NCI-H524 (cell line): ENCODE measurements at places on chromosomes 1 and 21.

GRCh38 chr1:154533952-154534844 lies 24.3 kb downstream of the UBE2Q1 start:
- peak; percentile 67 for DNase-seq

DNA sequence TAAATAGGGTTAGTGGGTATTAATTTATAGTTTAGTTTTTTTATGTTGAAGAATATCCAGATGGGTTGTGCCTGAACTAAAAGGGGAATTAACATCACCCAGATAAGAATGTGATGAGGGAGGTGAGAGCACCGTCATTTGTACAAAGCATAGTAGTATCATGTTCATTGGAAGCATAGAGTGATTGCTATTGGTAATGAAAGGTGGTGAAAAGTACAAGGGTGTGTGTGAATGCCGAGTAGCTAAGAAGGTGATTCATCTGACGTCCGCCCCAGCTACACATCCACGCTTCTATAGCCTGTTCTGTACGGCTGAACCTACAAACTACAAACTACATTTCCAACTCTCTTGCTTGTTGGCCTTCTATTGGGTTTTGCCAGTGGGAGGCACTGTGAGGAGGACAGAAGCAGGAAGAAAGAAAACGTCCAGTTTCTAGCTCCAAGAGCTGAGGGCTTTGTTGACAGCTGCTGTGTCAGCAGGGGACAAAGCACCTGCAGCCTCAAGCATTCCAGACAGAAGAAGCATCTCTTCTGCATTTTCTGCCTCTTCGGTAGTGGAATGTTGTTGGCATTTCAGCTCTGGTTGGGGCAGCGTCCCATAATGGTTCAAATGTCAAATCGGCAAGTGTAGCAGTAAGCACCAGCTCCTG lies 404.8 kb downstream of the KCTD3 start:
- no peak for DNase-seq

DNA sequence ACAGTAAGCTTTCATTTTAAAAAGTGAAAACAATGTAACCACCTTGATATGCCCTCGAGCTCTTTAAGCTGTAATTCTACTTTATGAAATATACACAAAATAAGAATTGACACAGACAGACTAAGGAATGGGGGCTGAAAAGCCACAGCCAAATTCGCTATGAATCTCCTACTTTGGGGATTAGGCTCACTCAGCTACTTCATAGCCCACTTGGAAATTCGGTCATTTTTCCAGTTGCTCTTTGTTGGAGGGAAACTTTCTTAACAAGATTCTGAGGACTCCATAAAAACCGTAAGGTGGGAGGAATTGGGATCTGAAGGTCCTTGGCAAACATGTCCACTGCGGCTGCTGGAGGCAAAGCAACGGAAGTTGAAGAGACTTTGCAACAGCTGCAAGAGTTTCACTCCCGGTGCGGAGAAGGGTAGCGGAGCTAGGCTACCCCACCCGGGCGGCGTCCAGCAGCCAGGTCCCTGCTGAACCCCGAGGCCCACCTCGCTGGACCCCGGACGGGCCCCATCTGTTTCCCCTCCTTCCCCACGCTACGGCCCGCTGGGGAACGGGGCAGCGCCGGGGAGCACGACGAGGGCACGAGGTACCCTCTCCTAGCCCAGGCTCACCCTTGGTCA lies 634 bp downstream of the MYCBP start:
- DNase-seq = no peak

- no peak for DNase-seq
Observed at GRCh38 chr1:2451741-2452140, 24.3 kb upstream of the PLCH2 start.

DNA sequence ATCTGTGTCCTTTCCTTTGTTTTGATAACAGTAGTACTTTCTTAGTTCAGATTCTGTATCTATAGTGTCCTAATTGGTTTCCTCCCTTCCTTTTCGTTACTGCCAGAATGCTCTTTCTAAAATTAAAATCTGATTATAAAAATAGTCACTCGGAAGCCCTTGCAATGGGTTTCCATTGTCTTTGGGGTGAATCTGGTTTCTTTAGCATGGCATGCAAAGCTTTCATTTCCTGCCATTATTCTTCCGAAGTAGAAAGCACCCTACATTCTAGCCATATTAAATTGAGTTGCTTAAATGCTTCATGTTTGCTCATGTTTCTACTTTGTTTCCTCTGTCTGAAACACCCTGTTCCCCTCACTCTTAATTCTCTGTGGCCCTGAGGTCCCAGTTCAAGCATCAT lies 53.2 kb upstream of the MACF1 start:
- no peak for DNase-seq

GRCh38 chr1:5936126-5936525 lies 56.1 kb downstream of the NPHP4 start:
- no peak for DNase-seq

GRCh38 chr1:214404571-214405213 lies 123.7 kb downstream of the SMYD2 start:
- no peak for DNase-seq

- DNase-seq = peak; percentile 63
Observed at GRCh38 chr1:103106426-103107341, 1.6 kb downstream of the COL11A1 start.

DNA sequence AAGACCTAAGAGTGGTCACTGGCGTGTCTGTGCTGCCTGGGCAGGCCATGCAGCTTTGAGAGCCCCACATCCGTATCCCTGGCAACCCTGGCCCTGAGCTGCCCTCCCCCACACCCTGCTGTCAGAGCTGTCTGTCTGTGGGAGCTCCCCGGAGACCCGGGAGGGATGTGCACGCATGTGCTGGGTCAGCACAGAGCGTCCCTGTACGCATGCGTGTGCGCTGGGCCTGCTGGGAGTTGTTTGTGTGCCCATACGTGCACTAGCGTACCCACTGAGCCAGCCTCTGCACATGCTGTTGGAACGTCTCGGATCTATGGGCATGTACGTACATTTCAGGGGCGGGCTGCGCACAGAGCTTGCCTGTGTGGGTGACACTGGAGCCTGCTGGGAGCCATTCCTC lies 89.3 kb downstream of the EPHB2 start:
- DNase-seq = peak; percentile 22

GRCh38 chr1:204941421-204942338 lies 71.0 kb downstream of the NFASC start:
- DNase-seq = peak; percentile 82

GRCh38 chr21:20443558-20444155 lies 554.6 kb upstream of the NCAM2 start:
- DNase-seq = peak; percentile 58

- DNase-seq = no peak
Observed at GRCh38 chr1:26237230-26237966, 3.4 kb downstream of the CEP85 start.

GRCh38 chr1:53629101-53629691 lies 109.8 kb downstream of the GLIS1 start:
- DNase-seq = peak; percentile 84

DNA sequence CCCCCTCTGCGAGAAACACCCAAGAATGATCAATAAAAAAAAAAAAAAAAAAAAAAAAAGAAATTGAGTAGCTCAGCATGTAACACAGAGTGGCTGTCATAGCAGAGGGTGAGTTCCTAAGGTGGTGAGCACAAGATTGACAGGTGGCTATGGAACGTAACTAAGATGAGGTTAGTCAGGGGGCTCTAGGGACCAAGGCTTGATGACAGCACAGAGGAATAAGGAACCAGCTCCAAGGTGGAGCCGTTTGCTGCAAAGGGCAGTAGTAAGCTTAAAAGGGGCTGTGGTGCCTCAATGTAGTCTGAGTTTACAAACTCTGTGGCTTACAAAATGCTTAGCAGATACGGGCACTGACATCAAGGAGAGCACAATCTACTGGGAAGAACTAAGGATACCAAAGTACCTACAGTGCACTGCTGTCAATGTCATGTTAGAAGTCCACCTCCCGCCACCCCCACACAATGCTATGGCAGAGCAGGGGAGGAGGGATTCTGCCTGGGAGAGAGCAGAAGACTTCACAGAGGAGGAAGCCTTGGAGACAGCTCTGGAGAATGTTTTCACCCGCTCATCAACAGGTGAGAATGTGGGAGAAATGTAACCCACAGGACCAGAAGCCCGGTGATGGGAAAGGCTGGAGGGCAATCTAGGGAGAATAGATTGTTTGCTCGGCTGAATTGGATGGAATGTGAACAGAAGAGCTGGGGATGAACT lies 13.1 kb downstream of the IQGAP3 start:
- DNase-seq = no peak

DNA sequence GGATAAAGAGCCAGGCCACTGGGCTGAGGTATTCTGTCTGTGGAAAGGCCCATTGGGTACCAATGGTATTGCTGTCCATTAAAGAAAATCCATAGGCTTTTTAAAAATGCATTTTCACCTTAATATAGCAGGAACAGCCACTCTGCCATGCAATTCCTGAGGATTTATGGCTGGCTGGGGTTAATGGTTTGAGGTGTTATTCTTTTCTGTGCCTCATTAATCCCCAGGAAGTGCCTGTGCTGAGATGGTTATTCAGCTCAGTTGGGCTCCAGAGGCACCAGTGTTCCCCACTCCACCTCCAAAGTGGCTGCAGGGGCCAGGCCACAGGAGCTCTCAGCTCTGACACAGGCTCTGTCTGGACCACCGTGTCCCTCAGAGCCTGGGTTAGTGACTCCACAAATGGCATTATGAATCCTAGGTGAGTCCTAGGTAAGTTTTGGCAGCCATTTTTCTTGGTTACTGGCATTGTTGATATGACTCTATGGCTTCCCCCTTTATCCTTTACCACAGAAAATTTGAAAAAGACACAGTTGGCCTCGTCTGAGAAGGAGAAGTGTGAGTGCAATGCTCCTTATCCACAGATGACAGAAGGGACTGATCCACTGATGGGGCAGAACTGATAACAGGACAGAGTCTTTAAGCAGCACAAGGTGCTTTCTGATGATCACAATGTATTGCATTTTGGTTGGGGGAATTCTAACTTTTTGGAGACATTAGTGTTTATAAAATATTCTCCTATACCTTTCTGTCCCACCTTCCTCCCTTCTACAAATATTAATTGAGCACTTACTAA lies 2.2 kb upstream of the PAPPA2 start:
- DNase-seq = no peak

- no peak for DNase-seq
Observed at GRCh38 chr1:7108251-7108650, 323.0 kb downstream of the CAMTA1 start.

- no peak for DNase-seq
Observed at GRCh38 chr1:66628926-66629325, 95.0 kb downstream of the SGIP1 start.

DNA sequence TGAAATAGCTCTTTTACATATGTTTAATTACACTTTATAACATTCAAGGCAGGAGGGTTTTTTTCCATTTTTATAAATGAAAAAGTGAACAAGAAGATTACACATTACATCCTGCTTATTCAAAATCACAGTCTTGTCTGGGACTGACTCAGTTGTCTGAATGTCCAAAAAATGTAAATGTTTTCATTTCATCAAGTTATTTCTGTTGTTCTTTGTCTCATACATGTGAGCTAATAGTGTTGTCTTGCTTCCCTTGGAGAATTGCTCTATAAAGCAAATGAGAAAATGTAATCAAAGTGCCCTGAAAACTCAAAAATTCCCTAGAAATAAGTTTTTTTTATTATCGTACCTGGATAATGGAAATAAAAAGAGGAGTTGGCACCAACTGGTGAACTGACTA lies 242.9 kb downstream of the GRIK1 start:
- no peak for DNase-seq

DNA sequence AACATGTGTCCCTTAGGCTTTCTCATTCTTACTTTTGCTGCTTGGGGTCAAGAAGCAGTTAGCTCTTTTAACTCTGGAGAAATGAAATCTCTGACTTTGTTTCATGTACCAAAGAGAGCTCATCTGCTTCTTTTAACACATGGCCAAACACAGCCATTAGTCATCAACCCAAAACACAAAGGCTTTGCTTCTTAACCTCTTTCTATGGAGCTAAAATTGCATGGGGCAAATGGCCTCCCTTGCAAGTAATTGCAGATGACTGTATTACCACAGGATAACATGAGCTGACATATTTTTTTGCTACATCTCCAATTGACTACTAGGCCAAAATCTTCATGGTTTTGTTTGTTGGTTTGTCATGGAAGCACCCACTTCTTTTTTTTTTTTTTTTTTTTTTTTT lies 300.9 kb downstream of the BRINP3 start:
- DNase-seq = no peak

GRCh38 chr1:212628046-212628445 lies 19.5 kb downstream of the ATF3 start:
- DNase-seq = no peak

DNA sequence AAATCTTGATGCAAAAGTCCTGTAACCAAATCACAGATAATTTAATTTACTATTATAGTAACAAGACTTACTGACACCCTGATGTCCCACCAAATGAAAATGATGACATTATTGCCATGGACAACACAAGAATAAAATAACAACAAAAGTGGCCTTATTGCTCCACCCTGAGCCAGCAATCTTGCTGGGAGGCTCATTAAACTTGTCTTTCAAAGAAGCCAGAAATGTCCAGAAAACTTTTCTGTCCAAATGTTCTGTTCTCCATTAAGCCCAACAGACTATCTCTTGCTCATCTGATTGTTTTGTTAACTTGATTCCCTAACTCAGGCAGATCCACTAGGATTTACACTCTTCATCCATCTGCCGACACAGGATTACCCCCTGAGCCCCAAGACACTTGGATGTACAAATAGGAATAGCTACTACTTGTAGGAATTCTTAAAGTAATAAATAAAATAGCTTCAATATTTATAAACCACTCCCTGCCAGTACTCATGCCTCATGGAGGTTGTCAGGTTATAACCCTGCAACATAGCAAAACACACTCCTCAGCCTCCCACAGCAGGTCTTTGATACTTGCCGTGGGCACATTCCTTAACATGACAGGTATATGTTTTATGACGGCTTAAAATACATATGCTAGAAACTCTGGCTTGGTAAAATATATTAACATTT lies 84.9 kb downstream of the PTPN14 start:
- peak; percentile 62 for DNase-seq

DNA sequence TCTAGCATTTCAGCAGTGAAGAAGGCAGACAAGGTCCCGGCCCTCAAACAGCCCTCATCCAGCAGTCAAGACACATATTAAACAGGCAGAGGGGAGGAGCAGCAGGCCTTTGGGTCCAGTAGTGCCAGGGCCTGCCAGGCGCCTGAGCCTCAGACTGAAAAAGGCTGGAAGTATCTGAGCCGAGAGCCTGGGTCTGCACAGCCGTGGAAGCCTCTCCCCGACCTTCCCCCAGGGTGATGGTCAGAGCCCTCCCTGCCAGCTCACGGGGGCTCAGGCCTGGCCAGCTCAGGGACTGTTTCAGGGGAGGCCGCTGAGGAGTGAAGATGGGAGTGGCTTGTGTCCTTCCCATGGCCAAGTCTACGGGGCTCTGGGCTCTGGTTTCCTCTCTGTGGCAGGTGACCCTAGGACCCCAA lies 565.2 kb downstream of the PTPRU start:
- no peak for DNase-seq

- DNase-seq = no peak
Observed at GRCh38 chr1:50308878-50309277, 114.4 kb downstream of the DMRTA2 start.

DNA sequence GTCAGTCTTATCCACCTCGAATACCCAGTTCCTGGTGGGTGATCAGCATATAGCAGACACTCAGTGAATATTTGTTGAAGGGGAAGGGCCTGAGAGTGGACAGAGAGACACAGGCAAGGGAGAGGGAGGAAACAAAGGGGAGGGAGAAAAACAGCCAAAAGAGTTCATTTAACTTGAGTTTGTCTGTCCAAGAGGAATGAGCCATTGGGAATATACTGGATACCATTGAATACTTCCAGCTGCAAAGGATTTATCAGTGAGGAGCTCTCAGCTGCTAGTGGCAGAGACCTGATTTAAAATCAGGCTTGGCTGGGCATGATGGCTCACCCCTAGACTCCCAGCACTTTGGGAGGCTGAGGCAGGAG lies 11.5 kb upstream of the BGLAP start:
- DNase-seq = no peak

- DNase-seq = no peak
Observed at GRCh38 chr1:94379615-94380014, 38.6 kb upstream of the ABCD3 start.
